ENCODE measurements at places on chromosomes 12 and 14.

- DNase-seq = no peak
These were observed 122.4 kb upstream of the VASH1 start for GRCh38 chr14:76638841-76639240.

- DNase-seq = no peak
These were observed 104.7 kb upstream of the RTL1 start for GRCh38 chr14:101008196-101008595.

DNA sequence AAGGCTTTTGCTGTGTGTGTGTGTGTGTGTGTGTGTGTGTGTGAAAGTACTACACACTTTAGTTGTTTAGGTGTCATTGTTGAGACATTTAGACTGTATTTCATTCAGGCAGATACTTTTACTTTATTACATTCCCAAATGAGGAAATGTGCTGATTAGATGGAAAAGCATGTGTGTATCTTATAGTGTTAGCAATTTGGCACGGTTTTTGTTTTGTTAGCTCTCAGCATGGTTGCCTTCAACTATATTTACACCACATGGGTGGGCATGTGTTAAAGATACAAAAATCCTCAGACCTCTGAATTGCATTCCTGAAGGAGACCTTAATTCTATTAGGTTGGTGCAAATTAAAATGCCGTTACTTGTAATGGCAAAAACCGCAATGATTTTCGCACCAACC lies 879.5 kb downstream of the DIO2 start:
- no peak for DNase-seq

- no peak for DNase-seq
These were observed 70.4 kb downstream of the KITLG start for GRCh38 chr12:88509851-88510250.
